ENCODE measurements at places on chromosomes 1 and 21.

GRCh38 chr1:2344744-2345296 is 46.5 kb downstream of the MORN1 start:
- no peak for DNase-seq

GRCh38 chr21:37503848-37504467 is 137.4 kb downstream of the DYRK1A start:
- DNase-seq: peak; percentile 68

DNA sequence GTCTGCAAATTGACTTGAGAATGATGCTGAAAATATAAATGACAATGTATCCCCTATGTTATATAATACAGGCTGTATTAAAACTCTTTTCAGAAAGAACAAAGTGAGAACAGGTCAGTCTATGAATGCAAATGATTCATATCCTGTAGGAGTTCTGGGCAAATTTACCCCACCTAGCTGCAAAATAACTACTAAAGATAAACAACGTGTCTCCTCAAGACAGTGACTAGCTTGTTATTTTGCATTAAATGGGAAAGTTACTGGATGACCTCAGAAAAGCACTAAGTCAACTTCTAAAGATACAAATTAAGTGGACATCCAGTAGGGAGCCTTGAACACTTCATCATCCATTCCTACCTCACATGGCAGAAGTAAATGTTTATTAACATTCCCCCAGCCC is 11.1 kb downstream of the RNF19B start:
- DNase-seq: no peak

- DNase-seq: no peak
Measured at GRCh38 chr1:205714190-205714905, 34.0 kb upstream of the SLC45A3 start.

DNA sequence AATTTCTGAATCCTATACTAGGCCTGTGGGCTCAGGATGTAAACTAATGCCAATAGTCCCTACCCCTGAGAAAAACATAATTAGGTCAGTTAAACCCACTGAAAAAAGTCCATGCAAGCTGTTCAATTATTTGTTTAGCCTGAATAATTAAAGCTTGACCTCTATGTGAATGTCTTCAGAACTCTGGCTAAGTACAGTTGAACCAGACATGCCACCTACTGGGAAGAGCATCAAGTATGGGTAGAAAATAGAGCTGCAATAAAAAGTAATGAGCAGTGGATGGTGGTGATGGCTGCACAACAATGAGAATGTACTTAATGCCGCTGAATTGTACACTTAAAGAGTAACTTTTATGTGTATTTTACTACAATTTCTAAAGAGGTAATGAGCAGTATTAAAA is 23.6 kb upstream of the SLC19A2 start:
- no peak for DNase-seq

- DNase-seq: no peak
Measured at GRCh38 chr1:208387908-208388811, 144.0 kb upstream of the PLXNA2 start.

DNA sequence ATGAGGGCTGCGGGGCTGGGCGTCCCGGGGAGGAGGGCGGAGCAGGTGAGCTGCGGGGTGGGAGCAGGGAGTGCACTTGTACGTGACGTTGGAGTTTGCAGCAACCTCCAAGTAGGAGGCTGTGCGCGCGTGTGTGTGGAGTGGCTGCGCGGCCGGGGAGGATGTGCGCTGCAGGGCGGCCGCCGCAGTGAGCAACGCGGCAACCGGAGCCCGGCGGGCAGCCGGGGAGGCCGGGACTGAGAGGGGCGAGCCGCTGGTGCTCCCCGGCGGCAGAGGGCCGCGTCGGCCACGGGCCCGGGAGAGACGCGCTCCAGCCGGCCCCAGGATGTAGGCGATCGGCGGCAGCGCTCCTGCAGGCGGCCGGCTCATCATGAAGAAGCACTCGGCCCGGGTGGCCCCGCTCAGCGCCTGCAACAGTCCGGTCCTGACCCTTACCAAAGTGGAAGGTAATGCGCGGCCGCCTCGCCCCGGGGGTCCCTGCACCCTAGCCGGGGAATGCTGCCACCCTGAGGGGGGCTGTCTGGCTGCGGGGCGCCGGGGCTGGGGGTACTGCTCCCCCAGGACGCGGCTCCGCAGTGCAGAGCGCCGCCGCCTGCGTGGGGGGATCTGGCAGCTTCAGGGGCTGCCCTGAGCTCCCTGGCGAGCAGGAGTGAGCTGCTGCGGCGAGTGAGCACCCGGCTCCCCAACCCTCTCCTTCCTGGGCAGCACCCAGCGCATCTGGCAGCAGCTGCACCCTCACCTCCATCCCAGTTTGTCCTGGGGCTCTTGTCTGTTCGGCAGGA is 158.9 kb upstream of the COA6 start:
- no peak for DNase-seq

- DNase-seq: no peak
Measured at GRCh38 chr1:210726621-210727020, 397.9 kb downstream of the HHAT start.

GRCh38 chr1:218048828-218049420 is 236.2 kb upstream of the RRP15 start:
- DNase-seq: no peak

DNA sequence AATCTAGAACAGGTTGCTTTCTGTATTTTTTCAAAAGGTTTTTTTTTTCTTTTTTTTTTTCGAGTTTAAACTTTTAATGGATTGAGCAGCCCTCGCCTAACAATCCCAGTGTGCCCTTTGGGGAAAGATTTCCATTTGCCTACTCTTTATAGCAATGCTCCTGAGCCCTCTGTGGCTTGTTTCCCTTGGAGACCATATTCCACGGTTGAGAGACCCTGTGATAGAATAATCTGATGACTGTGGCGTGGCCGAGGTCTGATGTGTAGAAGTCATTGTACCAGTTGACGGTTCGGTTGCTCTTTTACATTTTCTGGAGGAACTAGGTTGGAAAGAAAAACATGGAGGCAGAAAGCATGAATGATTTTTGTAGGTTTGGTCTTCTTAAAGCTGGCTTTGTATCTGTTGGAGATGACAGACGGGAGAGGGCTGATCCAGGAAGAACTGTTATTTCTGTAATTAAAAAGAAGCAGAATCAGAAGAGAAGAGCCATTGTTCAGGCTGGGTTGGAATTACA is 305.7 kb upstream of the NRIP1 start:
- no peak for DNase-seq

- DNase-seq: no peak
Measured at GRCh38 chr1:71252900-71253299, 172.1 kb upstream of the ZRANB2 start.
